HFFc6 (cell line): ENCODE measurements at places on chromosomes 4 and X. TPM values are rescaled to one million over a fixed set of nuclear protein-coding genes. Genes with fewer than 3 reads are reported as not detected.

Gene SCLT1
- total RNA-seq = 8.3 to 11.9 TPM (median 11.1 TPM) in 3 replicates

Gene AP1S2
- total RNA-seq = 18.5 to 22.6 TPM (median 21.3 TPM) in 3 replicates

Gene DKK2
- 0.19 to 0.56 TPM (median 0.34 TPM) in 3 replicates for total RNA-seq

Gene CT55
- total RNA-seq = not detected in 2 replicates

Gene UGT2B15
- total RNA-seq = not detected in 2 replicates

Gene DGKQ
- total RNA-seq = 11.3 to 13.9 TPM (median 12.4 TPM) in 3 replicates

Gene INTS12
- 19.4 and 22.1 TPM in 2 replicates for total RNA-seq

Gene CT45A8
- not detected in 3 replicates for total RNA-seq

Gene SLC10A7
- 5.7 to 12.5 TPM (median 9.6 TPM) in 3 replicates for total RNA-seq

Gene CT47A7
- total RNA-seq = not detected in 2 replicates

Gene PF4V1
- not detected in 3 replicates for total RNA-seq

Gene KDM6A
- total RNA-seq = 6.4 to 13.1 TPM (median 8.6 TPM) in 3 replicates

Gene LRCH2
- 6.4 to 8.9 TPM (median 6.4 TPM) in 3 replicates for total RNA-seq

Gene ASMT
- total RNA-seq = not detected in 3 replicates

Gene TMEM164
- 9.3 to 9.8 TPM (median 9.4 TPM) in 3 replicates for total RNA-seq

Gene NIPAL1
- 0.22 to 1.1 TPM (median 1.0 TPM) in 3 replicates for total RNA-seq

Gene STPG2
- total RNA-seq = not detected in 2 replicates

Gene GPR119
- not detected in 3 replicates for total RNA-seq
